ENCODE measurements at places on chromosomes 7 and 10.

DNA sequence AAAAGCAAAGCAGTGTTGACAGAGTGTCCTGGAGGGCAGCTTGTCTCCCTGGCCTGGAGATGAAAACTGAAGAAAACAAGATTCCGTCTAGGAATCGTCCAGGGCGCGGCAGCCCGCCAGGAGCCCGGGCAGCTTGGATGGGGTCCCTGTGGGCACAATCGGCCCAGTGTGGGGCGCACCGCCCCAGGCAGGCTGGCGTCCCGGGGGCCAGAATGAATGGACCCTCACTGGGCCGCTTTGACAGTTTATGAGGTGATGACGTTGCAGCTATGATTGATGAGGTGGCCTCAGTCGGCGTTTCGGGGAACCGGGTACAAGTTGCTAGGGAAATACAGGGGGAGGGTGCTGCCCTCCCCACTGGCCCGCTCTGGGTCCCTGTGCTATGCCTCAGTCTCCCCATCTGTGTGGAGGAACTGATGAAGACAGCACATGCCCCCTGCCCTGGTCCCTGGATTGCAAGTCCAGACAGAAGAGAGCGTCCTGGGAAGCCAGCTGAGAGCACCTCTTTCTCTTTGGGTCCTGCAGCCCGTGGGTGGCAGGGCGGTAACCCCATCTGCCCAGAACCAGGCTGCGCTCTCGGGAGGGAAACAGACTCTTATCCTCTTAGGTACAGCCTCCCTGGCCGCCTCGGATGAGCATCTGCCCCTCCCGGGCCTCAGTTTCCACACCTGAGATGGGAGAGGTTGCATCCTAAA is 131.3 kb downstream of the LHPP start:
- DNase-seq = no peak

DNA sequence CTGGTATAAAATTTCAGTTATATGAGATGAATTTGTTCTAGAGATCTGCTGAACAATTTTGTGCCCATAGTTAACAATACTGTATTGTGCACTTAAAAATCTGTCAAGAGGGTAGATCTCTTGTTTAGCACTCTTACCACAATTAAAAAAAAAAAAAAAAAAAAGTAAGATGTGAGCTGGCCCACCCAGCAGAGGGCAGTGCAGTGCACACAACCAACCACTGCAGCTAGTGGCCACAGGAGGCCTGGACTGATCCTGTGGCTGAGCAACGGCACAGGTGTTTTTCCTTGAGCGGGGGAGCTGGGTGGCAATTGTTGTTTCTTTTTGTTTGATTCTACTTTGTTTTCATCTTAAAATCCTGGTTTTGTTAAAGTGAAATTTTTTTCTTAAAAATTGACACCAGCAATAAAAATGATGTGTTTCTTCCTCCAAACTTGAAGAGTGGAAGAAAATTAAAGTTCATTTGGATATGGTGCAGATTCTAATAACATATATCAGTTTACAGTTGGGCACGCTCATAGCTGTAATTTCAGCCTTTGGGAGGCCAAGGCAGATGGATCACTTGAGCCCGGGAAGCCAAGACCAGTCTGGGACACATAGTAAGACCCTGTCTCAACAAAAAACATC is 171.1 kb upstream of the TBX20 start:
- DNase-seq = no peak

DNA sequence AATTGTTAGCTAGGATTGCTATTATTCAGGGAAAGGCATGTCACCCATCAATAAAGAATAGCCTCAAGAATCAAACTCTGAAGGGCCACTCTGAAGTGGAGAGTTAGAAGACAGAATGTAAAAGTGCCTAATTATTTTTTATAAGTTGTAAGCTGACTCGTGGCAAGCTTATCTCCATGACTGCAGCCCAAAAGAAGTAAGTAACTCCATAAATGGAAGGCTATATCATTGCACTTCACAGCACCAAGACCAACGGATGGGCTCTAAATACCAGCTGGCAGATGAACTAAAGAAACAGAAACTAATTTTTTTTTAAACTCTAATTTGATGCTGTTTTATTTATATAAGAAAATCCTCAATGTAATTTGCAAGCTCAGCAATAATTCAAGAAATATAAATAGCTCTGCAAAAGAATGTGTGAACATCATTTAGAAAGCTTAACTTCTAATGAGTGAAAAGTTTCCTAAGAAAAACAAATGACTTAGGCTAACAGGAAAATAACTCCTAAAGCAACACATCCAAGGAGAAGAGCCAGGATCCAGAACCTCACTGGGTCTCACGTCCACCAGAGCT is 165.5 kb downstream of the SNX13 start:
- DNase-seq = no peak

DNA sequence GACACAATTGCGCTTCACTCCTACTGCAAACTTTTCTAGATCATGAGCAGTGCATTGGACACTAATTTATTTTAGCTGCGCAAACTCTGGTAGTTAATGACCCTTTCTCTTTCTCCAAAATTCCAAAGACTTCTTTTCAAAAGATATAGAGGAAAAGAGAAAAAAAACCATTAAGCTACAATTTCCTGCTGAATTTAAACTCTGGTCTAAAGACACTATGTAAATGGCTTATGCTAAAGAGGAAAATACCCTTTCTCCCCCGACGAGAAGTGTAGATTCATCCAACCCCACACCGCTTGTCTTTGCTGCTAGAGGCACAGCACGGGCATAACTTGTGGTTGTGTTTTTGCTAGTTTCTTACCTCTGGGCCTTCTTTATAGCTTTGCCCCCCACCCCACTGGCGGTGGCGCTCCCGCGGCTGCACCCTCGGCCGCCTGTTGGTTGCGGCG is 84.1 kb downstream of the SNX10 start:
- no peak for DNase-seq

DNA sequence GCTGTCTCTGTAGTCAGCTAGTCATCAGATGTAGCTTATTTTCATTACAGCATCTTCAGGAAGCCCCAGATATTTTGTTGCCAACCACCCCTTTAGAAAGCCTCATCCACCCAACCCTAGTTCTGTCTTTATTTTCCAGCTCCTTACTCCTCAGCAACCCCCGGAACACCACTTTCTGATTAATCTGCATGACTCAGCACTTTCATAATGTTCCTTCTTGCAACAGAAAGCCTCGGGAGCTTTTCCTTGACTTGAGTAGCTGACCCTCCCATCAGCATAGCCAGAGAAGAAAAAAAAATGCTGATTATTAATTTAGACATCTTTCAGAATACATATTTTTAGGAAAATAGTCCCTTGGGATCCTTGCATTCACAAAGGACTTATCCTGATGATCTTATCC is 244.0 kb upstream of the CXCL12 start:
- no peak for DNase-seq

- peak; percentile 14 for DNase-seq
Observed at GRCh38 chr10:31318382-31318853, 598 bp upstream of the ZEB1 start.

GRCh38 chr7:37675749-37676148 is 7.8 kb upstream of the GPR141 start:
- DNase-seq = no peak

DNA sequence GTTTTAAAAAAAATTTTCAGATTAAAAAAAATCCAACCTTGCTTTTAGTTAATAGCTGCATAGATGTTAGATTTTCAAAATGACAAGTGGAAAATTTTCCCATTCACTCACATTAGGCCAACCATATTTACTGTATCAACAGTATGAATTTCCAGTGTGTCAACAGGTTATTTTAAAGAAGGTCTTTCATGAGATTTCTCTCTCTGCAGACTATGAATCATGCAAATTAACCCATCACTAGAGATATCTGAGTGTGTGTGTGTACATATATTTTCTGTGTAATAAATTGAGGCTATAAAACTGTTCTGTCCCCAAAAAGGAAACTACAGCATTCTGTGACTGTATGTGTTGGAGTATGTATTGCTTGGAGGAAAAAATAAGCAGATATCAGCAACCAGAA is 305.6 kb downstream of the ARL4A start:
- DNase-seq = no peak

DNA sequence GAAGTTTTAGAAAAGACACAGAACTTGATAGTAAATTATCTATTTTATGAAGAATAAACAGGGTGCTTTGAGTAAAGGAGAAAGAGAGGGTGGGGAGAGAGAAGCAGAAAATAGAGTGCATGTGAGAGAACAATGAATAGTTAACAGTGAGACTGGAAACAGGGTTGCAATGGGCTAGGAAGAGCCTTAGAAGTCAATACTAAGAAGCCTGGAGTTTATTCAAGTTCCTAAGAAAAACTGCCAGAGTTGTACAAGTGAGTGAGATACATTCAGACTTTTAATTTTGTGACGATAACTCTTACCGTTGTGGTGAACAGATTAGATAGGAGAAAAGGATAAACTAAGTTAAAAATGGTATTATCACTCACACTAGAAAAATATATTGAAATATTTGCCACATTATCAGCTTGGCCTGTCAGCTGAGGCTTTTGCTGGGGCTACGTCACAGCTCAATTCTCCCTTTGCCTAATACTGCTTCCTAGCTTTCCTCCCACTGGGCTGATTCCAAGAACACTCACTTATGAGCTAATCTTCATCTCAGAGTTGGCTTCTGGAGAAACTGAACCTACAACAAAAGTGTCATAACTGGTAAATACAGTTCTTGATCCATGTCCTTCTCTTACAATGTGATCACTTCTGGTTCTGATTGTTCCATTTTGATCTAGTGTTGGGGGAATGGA is 92.7 kb downstream of the SEMA3D start:
- no peak for DNase-seq

Measured in stimulated activated CD8-positive, alpha-beta memory T cell treated with anti-CD3 and anti-CD28 coated beads, Interleukin-15, amount 100 ng/mL, for 24 hours (primary cell).